K562 (cell line): ENCODE measurements at places on chromosomes 16 and 17.
A peak's percentile ranks its signal among the peaks of the same experiment; 100 is the strongest.

DNA sequence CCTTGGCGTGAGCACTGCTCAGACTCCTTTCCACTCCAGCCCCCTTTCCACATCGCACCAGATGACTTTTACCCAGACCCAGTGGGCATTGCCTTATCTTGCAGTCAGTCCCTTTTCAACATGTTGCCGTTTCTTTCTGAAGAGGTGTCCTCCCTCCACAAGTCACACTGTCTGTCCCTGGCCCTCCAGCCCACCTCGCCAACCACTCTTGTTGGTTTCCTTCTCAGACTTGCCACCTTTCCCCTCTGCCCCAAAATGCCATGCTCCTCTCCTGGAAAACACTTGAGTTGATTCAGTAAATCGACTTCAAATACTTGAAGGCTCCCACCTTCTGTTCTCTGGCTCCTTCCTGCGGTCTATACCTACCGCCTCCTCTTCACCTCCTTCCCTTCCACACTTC, 7.5 kb upstream of the ADAM11 start:
- no peak overlapping the region for H3K27ac ChIP-seq
- no peak overlapping the region for H3K4me3 ChIP-seq
- peaks cover 29% of the 10 kb centered on the region for H3K4me1 ChIP-seq
- no peak for DNase-seq

GRCh38 chr16:54165174-54165911, 121.2 kb downstream of the IRX3 start:
- DNase-seq, result no peak
- peaks cover 6% of the 10 kb centered on the region; the same call in 2 of the 3 replicates for H3K27me3 ChIP-seq
- H3K27ac ChIP-seq, result no peak overlapping the region
- no peaks in the 10 kb centered on the region for H3K36me3 ChIP-seq

- H3K27me3 ChIP-seq, result no peaks in the 10 kb centered on the region
- no peak overlapping the region for H3K4me3 ChIP-seq
- DNase-seq, result no peak
- peaks cover 46% of the 10 kb centered on the region; the same call in 2 of the 3 replicates for H3K36me3 ChIP-seq
These were observed 2.2 kb downstream of the BCKDK start for GRCh38 chr16:31110106-31111034.

- H3K4me3 ChIP-seq, result no peak overlapping the region
- H3K4me1 ChIP-seq, result peaks cover 3% of the 10 kb centered on the region; the same call in 1 of the 3 replicates
- DNase-seq, result no peak
- no peak overlapping the region for H3K27ac ChIP-seq
- H3K36me3 ChIP-seq, result no peaks in the 10 kb centered on the region
- H3K27me3 ChIP-seq, result peaks cover 85% of the 10 kb centered on the region
These were observed 15.7 kb downstream of the UBALD1 start for GRCh38 chr16:4599037-4599436.

DNA sequence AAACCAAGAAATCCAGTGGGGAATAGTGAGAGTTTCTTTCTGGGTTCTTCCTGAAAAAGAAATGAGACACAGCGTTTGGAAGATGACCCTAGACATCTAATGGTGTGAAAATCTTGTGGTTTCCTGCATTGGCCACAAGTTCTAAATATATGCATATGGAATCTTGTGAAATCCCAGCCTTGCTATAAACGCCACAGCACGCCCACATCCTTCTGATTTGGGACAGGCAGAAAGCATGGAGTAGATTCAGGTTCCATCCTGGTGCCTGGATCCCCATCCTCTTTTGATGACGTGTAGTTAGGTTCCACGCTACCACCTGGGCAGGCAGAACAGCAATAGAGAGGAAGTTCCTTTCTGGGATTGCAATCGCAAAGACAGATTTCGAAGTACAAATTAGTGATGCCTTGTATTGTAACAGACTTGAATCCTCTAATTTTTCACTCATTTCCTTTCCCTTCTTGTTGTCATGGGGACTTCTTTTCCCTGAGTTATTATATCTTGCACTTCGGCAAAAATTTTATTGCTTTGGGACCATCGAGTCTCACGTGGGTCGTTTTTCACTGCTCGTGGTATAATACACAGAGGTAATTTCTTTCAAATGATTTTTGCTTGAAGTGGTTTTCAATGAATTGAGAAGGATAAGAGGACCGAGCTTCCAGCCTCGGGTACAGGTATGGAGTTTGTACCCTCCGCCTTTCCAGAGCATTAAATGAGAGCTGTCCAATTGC, 37.6 kb downstream of the HS3ST4 start:
- no peak overlapping the region for H3K27ac ChIP-seq
- no peaks in the 10 kb centered on the region for H3K36me3 ChIP-seq
- no peak overlapping the region for H3K4me3 ChIP-seq
- no peak for DNase-seq
- peaks cover 15% of the 10 kb centered on the region for H3K27me3 ChIP-seq

GRCh38 chr17:13597723-13598347, 3.9 kb downstream of the HS3ST3A1 start:
- H3K4me3 ChIP-seq, result 0 out of 2 replicates have a peak overlapping the region, but pooled peaks have one; percentile 9
- DNase-seq, result no peak
- peaks cover 9% of the 10 kb centered on the region; the same call in 1 of the 3 replicates for H3K36me3 ChIP-seq
- peak overlapping the region; percentile 48; the same call in 1 of the 3 replicates for H3K27ac ChIP-seq
- H3K27me3 ChIP-seq, result no peaks in the 10 kb centered on the region
